ENCODE measurements at places on chromosomes 1 and 21.

DNA sequence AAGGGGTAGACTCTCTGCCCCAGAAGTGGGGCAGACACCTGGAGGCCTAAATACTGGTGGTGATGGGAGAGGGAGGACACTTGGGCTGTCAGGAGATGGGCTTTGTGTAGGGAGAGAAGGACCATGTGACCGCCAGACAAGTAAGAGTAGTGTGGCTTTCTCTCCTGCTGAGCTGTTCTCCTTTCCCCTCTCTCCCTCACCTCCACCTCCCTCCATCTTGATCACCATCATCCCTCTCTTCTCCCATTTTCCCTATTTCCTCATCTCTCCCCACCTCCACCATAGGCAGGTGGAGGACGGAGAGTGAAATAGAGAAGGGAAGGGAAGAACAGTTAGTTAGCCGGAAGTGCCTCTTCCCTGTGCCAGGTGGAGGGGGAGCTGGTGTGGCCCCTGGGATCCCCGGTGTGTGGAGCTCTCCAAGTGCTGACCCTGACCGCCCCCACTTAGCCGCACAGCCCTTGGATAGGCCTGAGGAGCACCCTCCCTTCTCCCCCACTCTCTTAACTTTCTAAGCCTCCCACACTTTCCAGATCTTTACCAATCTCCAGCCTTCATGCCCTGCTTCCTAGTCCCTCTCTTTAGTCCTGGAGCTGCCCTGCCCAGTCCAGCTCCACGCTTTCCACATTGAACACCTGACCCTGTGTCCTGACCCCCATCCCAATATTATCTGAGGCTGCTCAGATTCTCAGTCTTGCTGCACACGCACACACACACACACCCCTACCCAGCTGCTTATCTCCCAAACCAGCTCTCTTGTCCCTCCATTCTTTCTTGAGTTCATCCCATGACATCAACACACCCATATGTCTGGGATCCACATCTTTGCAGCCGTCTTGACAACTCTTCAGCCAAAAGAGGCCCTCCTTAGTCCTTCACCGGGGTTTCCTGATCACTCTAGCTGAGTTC, 1.5 kb downstream of the CELF3 start:
- no peak overlapping the region for H3K27ac ChIP-seq
- DNase-seq, result no peak
- peaks cover 72% of the 10 kb centered on the region for H3K27me3 ChIP-seq
- peaks cover 10% of the 10 kb centered on the region for H3K4me1 ChIP-seq
- no peak overlapping the region for H3K4me3 ChIP-seq

DNA sequence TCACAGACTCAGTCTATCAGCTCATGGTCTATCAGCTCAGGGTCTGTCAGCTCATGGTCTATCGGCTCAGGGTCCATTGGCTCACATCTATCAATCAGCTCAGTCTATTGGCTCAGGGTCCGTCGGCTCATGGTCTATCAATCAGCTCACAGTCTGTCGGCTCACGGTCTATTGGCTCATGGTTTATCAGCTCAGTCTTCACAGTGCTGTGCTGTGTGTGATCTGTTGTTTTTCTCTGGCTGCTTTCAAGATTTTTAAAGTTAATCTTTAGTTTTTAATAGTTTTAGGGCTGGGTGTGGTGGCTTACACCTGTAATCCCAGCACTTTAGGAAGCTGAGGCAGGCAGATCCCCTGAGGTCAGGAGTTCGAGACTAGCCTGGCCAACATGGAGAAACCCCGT, 14.4 kb downstream of the C1orf159 start:
- peaks cover 57% of the 10 kb centered on the region for H3K36me3 ChIP-seq
- peaks cover 67% of the 10 kb centered on the region for H3K4me1 ChIP-seq
- no peak overlapping the region for H3K4me3 ChIP-seq
- H3K27me3 ChIP-seq, result no peaks in the 10 kb centered on the region

GRCh38 chr1:227999056-227999930, 7.5 kb upstream of the WNT3A start:
- H3K36me3 ChIP-seq, result no peaks in the 10 kb centered on the region
- H3K4me1 ChIP-seq, result no peaks in the 10 kb centered on the region
- peaks cover 40% of the 10 kb centered on the region for H3K27me3 ChIP-seq
- H3K4me3 ChIP-seq, result no peak overlapping the region
- no peak overlapping the region for H3K27ac ChIP-seq

- DNase-seq, result no peak
- H3K27ac ChIP-seq, result no peak overlapping the region
- no peaks in the 10 kb centered on the region for H3K27me3 ChIP-seq
These were observed 118.8 kb upstream of the IVNS1ABP start for GRCh38 chr1:185435696-185436379.

- no peaks in the 10 kb centered on the region for H3K36me3 ChIP-seq
- no peak for DNase-seq
- no peaks in the 10 kb centered on the region for H3K4me1 ChIP-seq
- H3K27ac ChIP-seq, result no peak within 1 kb of the TSS
- H3K27me3 ChIP-seq, result peaks cover 13% of the 10 kb centered on the region
These were observed at the start of gene PLA2G2F for GRCh38 chr1:20138961-20139550. Gene PLA2G2F (plus strand): TSS chr1:20139323. CDS start chr1:20139428, 105 bp downstream.

GRCh38 chr1:8182034-8182761, 135.7 kb upstream of the SLC45A1 start:
- peak overlapping the region; percentile 46 for H3K4me3 ChIP-seq
- no peak for DNase-seq
- peaks cover 3% of the 10 kb centered on the region for H3K36me3 ChIP-seq
- peak overlapping the region; percentile 82 for H3K27ac ChIP-seq
- peaks cover 23% of the 10 kb centered on the region for H3K4me1 ChIP-seq

- DNase-seq, result no peak
- no peak overlapping the region for H3K4me3 ChIP-seq
These were observed 10.5 kb upstream of the TNFRSF25 start for GRCh38 chr1:6476483-6476882.

GRCh38 chr1:180892675-180893074, 20.0 kb upstream of the KIAA1614 start:
- H3K4me1 ChIP-seq, result peaks cover 10% of the 10 kb centered on the region
- H3K4me3 ChIP-seq, result no peak overlapping the region
- no peak overlapping the region for H3K27ac ChIP-seq
- peaks cover 10% of the 10 kb centered on the region for H3K36me3 ChIP-seq
- no peak for DNase-seq

Measured in activated T-cell treated with anti-CD3 and anti-CD28 coated beads, Interleukin-2, amount 50 U/mL, for 24 hours (primary cell).